NCI-H82 (cell line): ENCODE measurements at places on chromosomes 1 and 21.

DNA sequence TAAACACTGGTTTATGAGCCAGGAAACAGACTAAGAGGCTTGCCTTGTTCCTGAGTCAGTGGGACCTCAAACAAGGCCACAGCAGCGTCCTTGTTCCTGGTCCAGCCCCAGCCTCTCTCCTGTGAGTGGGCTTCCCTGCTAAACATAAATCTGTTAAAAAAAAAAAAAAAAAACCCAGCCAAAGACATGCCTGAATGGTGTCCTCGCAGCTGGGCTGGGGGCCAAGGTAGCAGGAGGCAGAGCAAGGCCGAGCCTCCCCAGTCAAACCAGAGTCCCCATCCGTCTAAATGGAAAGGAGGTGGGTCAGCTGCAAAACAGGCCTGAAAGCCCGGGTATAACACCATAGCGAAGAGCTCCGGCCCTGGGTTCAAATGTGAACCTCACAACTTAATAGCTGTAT, 18.1 kb upstream of the IFFO2 start:
- no peak for DNase-seq

DNA sequence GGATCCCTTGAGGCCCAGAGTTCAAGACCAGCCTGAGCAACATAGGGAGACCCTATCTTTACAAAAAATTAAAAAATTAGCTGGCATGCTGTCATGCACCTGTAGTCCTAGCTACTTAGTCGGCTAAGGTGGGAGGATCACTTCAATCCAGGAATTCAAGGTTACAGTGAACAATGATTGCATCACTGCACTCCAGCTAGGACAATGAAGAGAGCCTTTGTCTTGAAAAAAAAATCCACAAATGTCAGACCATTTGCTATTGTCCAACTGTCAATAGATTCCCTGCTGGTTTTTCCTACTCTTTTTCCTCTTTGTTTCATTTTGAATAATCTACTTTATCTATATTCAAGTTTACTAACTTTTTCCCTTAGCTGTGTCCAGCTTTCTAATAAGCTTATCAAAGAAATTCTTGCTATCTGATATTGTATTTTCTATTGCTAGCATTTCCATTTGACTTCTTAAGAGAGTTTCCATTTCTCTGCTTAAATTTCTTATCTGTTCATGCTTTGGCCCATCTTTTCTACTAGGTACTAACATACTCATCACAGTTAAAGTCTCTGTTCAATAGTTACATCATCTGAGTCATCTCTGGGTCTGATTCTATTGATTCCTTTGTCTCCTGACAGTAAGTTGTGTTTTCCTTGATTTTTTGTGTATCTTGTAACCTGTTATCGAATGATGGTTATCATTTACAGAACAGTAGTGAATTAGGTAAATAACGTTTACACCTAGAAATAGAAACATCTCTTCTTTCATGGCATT, 14.8 kb downstream of the MT1HL1 start:
- DNase-seq: no peak

GRCh38 chr1:87024936-87025540, 110.6 kb downstream of the HS2ST1 start:
- peak; percentile 70 for DNase-seq

DNA sequence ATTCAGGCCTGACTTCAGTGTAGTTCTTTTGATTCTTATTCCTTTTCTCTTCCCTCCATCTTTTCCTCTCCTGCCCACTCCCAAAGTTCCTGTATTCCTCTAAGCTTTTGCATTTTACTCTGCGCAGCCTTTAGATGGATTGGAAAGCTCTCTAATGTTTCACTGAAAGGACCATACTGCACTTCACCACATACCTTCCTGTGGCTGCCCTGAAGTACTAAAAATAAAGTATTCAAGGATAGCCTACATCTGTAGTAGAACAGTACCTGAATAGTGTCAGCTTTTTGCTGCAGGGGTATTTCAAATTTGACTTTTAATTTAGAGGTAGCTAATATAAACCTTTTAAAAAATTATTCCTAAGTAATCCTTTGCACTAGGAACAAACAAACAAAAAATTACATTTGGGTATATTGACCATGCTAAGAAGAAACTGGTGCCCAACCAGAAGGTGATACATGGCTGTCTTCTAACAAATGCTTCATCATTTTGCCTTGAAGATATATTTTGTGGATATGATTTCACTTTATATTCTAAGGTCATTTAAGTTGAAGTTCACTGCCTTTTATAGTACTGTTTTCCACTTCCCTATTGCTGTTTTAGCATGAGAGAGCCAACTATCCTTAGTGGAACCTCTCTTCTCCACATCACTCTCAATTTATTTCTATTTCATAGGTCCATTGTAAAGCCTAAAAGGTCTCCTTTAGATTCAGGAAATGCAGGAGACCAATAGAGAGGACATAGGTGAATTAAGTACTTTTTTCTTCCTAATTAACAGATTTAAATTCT, 22.8 kb downstream of the FAM20B start:
- DNase-seq: no peak

DNA sequence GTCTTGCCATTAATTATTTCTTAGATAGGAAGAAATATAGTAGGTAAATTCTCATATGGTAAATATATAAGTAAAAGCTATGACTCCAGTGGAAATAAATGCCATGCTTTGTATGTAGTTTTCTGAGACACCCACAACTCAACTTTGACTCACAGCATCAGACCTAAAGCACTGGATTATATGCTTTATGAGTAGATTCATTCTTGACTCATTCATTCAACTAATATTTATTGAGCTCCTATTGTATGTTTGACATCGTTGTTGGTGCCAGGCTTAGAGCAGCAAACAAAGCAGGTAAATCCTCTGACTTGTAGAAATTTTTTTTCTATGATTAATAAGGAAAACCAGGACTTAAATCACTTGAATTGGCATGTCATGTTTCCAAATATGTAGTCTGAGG, 211.4 kb downstream of the PTPRC start:
- DNase-seq: peak; percentile 24

GRCh38 chr1:3639397-3639911, 10.4 kb downstream of the WRAP73 start:
- no peak for DNase-seq

- no peak for DNase-seq
These were observed 260.5 kb upstream of the CHRM3 start for GRCh38 chr1:239125893-239126292.

- no peak for DNase-seq
These were observed 3.6 kb upstream of the SVBP start for GRCh38 chr1:42820813-42821212.

DNA sequence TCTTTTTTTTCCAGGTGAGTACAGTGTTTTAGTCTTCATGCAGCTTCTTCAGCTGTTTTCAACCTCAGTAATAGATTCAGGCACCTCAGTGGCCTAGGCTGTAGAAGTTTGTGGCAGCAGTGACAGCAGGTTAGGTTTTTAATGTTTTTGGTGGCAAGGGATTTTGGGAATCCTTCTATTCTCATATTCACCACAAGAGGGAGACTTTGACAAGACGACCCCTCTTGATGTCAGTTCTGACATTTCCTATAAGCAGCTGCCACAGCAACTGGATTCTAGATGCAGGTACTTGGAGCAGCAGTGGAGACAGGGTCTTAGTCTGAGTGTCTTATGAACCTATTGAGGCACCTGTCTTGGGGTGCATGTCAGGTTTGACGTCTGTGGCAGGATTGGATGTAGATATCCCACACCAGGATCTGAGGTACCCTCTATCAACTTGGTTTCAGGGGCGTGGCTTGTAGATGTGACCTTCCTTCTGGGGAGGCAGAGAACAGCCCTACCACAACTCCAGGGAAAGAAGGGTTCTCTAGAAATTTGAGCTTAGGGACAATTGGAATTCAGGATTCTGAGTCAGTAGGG, 1104.2 kb upstream of the TMPRSS15 start:
- DNase-seq: peak; percentile 55

DNA sequence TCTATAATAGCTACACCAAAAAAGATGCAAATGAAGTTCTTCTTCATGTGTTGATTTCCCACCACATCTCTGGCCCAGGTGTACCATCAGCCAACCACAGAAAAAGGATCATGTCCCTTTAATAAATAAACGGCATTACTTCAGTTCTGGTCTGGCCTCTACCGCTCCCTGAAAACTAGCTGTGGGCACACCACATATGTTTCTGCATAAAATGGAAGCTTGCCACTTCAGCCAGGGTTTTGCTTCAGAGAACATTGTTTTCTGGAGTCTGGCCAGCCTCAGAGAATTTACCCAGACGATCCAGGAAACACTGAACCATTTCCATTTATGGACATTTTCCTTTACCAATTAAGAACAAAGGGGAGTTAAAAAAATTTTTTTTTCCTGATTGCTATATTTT, 5.8 kb upstream of the LAMC2 start:
- DNase-seq: no peak

GRCh38 chr1:200907611-200908097, 13.0 kb downstream of the INAVA start:
- DNase-seq: no peak

- no peak for DNase-seq
These were observed 543.5 kb downstream of the LMO4 start for GRCh38 chr1:87872189-87872588.

DNA sequence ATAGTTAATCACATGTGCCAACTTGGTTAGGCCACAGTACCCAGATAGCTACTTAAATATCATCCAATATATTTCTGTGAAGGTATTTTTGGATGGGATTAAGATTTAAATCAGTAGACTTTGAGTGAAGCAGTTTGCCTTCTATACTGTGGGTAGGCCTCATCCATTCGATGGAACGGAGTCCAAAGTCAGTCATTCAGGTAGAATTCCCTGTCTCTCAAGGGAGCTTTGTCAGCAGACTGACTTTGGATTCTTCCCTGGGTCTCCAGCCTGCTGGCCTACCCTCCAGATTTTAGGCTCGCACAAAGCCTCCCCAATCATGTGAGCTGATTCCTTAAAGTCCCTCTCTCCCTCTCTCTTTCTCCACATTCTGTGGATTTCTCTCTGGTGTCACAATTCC, 145.1 kb upstream of the MAGI3 start:
- DNase-seq: no peak

DNA sequence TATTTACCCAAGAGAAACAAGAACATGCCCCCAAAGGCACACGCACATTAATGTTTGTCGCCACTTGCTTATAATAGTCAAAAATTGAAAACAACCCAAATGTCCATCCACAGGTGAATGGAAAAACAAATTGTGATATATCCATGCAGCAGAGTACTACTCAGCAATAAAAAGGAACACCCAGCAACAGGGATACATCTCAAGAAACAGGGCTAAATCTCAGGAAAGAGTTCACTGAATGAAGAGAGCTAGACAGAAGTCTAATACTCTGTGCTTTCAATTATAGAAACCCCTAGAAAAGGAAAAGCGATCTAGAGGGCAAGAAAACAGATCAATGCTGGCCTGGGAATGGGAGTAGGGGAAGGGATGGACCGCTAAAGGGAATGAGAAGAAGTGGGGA, 36.7 kb upstream of the LAPTM5 start:
- no peak for DNase-seq
